ENCODE measurements at places on chromosomes 6 and 20.

GRCh38 chr6:46013639-46014038 is 2.0 kb downstream of the CLIC5 start:
- DNase-seq: no peak

DNA sequence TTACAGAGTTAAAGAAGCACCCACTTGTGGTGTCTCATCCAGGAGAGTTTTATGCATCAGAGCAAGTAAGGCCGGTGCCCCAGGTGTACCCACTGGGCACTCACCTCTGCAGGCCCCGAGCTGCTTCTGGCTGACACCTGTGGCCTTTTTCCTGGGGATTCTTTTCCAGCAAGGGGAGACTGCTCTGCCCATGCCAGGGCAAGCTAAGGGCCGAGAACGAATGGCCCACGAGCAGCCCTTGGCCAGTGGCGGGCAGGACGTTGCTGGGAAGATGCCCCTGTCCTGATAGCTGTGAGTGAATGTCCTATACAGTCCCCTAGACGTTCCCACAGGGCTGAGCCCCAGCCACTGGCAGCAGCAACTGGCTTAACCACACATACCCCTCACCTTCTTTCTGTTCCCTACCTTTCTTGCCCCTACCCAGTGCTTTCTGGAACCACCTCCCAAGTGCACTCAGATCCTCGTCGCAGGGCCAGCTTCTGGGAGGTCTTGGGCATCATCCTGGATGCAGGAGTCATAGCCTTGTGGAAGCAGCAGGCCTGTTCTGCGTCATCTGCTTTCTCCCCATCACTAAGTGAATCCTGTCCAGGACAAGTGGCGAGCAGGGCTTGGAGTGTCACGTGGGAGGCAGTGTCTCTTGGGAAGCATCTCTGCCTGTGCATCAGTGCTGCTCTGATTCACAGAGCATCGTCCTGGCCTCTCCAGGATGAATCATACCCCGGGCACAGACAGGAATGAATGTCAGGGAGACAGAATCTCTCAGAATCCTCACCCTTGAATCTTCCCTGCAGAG is 32.5 kb downstream of the SYNDIG1 start:
- no peak for DNase-seq

GRCh38 chr6:63816401-63816981 is 180.9 kb downstream of the PHF3 start:
- no peak for DNase-seq

- DNase-seq: no peak
These were observed 21.6 kb upstream of the GNRH2 start for GRCh38 chr20:3021777-3022176.

GRCh38 chr20:37526238-37526838 is 1.3 kb downstream of the BLCAP start:
- DNase-seq: no peak

- DNase-seq: no peak
These were observed 15.7 kb downstream of the BRD2 start for GRCh38 chr6:32983964-32984621.

- no peak for DNase-seq
These were observed 54.0 kb downstream of the GPR63 start for GRCh38 chr6:96783307-96783706.

GRCh38 chr6:64520050-64520449 is 884.4 kb downstream of the PHF3 start:
- no peak for DNase-seq

- no peak for DNase-seq
These were observed 781.6 kb upstream of the CHD6 start for GRCh38 chr20:42399802-42400201.

- no peak for DNase-seq
These were observed 4.8 kb downstream of the GMNN start for GRCh38 chr6:24779416-24780016.

GRCh38 chr6:137799950-137800568 is 67.0 kb upstream of the TNFAIP3 start:
- DNase-seq: no peak

DNA sequence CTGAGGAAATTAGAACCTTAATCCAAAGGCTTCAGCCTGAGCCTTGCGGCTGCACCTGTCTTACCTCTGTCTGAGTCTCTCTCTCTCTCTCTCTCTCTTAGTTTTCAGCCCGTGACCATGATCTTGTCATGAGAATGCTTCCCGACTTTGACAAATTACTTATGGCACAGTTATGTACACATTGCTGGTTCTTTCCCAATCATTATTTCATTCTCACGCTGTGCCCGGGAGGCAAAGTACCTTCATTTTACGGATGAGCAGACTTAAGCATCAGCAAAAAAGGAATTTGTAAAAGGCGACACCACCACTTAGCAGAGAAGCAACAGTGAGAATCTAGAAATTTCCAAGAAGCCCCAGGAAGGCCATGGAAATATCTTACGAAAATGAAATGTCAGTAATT is 54.6 kb downstream of the GMPR start:
- DNase-seq: no peak

DNA sequence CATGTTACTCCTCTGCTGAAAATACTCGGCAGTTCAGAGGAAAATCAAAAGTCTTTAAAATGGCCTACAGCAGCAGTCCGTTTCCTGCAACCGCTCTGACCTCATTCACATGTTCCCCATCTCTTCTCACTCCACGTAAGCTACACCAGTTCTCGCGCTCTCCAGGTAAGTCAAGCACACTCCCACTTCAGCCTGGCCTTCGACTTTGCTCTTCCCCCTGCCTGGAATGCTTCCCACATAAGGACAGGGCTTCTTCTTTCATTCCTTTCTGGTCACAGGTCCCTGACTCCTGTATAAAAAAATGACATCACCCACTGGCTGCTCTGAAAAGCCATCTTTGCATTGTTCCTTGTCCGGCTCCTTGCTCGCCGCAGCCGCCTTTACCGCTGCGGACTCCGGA is 42.7 kb downstream of the MGME1 start:
- DNase-seq: no peak

GRCh38 chr6:142953373-142954273 is 8.6 kb upstream of the HIVEP2 start:
- no peak for DNase-seq

DNA sequence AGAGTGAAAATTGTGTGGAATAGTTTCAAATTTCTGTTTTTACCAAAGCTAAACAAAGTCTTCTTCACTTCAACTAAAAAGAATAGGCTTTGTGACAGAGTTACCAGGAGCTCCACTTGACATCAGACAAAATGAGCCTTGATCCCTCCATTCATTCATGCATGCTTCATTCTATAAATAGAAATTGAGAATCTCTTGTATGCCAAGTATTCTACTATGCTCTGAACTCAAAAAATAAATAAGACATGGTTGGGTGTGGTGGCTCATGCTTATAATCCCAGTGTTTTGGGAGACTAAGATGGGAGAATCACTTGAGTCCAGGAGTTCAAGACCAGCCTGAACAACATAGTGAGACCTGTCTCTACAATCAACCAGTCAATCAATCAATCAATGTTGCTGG is 236.6 kb upstream of the FAM83B start:
- no peak for DNase-seq

DNA sequence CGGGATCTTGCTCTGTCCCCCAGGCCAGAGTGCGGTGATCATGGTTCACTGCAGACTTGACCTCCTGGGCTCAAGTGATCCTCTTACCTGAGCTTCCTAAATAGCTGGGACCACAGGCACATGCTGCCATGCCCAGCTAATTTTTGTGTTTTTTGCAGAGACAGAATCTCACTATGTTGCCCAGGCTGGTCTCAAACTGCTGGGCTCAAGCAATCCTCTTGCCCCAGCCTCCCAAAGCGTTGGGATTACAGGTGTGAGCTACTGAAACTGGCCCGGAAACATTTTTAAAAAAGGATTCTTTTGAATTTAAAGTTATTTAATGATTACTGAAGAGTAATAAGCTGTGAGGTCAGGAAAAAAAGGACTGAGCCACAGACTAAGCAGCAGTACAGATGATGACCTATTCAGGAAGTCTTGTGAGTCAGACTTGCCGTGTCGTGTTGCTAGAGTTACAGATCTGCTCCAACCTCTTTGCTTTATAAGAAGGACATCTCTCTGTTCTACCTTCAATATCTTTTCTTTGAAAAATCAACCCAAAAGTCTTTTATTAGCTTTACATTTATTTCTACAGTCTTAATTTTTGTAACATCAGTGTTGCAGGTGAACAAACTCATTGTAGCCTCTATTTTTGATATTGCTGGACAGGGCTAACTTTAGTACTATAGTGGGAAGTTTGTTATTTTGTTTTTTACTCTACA is 108.7 kb downstream of the NCOA3 start:
- no peak for DNase-seq

All from SIG-M5 (cell line).